Activated gamma-delta T cell (primary cell): ENCODE measurements at places on chromosomes 5 and 9.

DNA sequence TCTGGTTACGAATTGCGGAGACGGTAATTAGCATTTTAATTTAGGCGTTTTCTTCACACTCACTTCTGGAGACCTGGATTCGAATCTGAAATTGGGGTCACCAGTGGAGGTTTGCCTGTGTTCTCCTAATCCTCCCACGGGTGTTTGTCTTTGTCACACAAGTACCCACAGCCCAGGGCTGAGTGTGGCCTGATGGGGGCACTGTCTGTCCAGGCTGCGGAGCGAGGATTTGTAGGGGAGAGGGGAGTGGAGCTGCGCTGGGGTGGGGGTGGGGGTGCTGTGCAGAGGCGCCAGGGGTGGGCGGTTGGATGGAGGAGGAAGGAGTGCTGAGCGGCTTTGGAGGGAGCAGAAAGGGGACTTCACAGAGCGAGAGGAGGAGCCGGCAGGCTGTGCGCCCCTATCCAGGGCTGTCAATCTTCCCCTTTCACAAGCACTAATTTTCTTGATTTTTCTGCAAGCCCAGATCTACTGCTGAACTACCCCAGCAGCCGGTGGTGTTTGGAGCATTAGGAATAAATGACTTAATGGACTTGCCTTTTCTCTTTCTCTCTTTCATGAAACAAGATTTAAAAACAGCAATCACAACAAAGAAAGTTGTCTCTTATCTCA is 53.1 kb downstream of the TSPAN17 start:
- DNase-seq, result no peak

DNA sequence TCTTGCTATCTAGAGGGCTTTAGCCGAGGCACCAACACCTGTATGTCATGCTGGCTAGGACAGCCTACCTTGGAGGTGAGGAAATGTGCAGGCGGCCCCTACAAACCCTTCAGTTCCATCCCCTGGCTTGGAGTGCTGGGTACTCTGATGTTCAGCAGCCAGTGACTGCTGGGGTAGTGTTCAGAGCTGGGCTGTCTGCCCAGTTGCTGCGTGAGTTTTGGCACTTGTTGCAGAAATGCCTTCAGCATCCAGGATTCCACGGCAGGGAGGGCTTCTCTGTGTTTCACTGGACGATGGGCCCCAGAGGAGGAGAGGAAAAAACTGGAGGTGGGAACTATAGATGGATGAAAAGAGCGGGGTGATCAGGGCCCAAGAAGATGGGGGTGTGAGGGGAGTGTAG is 10.4 kb downstream of the SWI5 start:
- DNase-seq, result no peak

- no peak for DNase-seq
Observed at GRCh38 chr5:90921418-90921973, 362.9 kb downstream of the ADGRV1 start.

DNA sequence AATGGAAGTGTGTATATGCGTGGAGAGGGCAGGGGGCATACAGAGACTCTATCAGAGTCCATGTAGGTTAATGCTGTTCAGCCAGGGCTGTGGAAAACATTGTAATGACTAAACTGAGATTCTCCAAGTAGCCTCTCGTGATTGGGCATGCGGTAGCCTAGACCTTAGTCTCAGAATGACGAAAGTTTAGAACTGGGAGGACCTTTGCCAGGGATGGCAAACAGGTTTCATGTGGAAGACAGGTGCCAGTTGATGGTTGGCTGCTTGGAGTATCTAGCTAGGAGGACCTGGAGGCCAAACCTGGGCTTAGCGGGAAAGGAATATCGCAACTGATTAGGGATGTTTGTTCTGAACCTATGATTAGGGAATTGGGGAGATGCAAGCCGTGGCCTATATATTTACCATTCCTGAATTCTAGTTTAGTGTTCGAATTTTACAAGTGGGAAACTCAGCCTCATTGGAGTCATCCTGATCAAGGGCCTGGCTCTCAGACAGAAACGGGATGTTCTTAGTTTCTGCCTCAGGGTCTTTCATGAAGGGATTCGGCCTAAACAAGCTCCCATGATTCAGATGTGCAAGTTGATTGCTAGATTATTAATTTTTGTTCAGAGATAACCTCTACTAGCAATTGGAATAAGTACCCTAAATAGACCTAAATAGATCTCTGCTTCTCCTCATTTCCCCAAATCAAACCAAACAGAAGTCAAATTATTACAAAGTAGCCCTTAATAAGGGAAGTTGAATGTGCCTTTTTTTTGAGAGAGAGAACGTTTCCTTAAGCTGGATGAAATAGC is 26.8 kb upstream of the TJP2 start:
- no peak for DNase-seq

DNA sequence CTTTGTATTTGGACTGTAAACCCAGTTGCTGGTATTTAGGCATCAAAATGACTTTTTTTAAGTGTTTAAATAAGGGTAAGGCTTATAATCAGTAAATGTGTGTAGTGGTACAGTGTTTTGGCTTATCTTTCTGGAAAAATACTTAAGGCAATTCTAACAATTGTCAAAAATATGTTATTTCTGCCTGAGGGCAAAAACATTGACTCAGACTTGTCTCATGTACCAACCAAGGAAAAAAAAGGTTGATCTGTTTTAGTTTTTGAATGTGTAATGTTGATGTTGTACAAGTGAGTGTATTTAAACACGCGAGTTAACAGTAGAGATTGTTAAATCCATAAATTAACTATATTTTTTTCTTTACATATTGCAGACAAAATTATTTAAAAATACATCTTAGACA is 277.8 kb upstream of the TYRP1 start:
- DNase-seq, result no peak
